ENCODE measurements at places on chromosomes 7 and 10.

GRCh38 chr7:23357190-23358093 is 58.3 kb downstream of the MALSU1 start:
- no peak for DNase-seq

- no peak for DNase-seq
Measured at GRCh38 chr10:77311186-77311585, 326.4 kb downstream of the KCNMA1 start.

DNA sequence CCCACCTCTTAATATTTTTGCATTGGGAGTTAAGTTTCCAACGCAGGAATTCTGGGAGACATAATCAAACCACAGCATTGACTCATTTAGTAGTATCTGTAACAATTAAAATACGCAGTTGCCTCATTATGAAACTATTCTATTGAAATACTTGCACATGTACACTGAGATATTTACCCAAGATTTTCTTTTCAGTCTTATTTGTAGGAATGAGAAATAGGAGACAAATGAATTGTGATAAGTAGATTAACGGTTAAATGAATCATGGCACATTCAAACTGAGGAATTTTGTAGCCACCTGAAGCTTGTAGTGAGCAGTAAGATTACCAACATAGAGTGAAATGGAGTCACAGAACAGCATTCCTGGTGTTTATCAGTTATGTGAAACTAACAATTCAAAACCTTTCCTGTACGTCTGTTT is 18.1 kb downstream of the RP9 start:
- no peak for DNase-seq

DNA sequence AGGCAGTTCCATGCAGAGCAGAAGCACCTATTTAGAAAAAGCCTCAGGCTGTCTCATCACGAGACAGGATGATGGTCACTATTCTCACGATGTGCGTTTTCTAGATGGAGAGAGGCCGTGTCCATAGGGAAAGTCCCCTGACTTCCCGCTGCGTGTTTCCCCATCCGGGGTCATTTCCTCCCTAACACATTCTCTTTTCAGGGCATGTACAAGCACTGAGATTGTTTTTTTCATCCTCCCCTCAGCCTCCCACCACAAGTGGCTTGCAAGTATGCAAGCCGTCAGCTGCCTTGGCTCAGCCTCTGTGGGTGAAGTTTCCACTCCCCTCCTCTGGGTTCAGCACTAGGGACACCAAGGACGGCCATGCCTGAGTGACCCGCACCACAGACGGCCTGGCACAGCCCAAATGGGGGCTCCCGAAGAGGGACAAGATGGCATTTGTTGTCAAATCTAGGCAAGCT is 2.7 kb upstream of the CALML5 start:
- no peak for DNase-seq

DNA sequence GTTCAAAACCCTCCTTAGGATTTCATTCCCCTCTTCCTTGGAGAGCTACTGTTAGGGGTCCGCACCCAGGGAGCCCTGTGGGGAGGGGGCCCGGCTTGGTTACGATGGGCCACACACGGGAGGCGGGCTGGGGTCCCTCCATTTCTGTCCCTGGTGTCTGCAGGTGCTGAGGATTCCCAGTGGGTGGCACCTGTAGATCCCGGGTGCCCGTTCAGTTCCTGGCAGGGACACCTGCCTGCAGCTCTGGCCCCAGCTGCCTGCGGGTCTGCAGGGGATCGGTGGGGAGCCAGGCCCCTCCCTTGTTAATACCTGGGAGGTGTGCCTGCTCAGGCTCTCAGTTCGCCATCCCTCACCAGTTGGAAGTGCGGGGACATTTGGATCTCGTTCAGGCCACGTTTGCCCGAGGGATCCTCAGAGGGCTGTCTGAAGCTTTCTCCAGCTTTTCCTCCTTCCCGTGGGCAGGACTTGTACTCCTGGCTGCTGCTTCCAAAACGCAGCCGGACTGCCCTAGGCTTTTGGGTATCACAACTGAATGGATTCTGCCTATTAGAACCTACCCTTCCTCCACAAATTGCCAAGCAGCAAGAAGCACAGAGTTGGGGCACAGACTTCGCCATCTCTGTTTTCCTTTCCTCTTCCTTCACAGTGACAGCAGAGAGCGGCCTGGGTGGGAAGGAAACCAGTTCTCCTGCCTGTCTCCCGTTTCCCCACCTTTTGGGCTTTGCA is 22.3 kb upstream of the IL15RA start:
- no peak for DNase-seq

DNA sequence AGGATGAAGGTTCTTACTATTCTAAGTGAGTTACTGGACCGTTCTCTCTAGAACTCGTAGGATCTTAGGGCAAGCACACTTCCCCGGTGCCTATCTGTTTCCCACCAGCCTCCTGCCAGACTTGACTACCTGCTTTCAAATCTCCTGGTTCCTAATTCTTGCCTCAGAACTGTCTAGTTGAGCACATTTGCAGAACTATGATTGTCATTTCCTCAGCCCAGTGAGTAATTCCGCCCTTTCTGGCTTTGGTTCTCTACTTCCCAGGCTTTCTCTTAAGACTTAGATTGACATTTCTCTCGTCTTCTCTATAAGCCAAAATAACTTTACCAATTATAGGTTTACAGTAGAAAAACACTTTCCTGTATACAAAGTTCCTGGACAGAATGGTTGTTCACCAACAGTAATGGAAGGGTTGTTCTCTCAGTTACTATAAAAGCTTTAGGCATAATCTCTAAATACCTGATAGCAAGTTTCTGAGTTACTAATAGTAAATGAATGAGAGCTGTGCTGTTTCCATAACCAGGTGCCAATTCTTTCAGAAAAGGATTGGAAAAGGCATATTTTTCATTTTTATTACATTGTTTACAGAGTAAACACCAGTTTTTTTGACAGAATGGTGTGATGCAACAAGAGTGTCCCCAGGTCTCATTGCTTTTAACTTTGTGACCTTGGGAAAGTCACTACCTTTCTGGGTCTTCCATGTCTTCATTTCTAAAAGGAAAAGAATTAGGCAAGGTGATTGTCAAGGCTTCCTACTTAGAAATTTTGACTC is 41.1 kb downstream of the PLEKHA8 start:
- no peak for DNase-seq

Data from CD4-positive, alpha-beta T cell treated with Interleukin-15 for 1 hour (primary cell).